ENCODE measurements at places on chromosomes 2 and 18. TPM values are rescaled to one million over a fixed set of nuclear protein-coding genes. Genes with fewer than 3 reads are reported as not detected.

The HRH4 gene
- total RNA-seq, result 1.7 TPM

The PFN4 gene
- total RNA-seq, result 1.5 TPM

DNA sequence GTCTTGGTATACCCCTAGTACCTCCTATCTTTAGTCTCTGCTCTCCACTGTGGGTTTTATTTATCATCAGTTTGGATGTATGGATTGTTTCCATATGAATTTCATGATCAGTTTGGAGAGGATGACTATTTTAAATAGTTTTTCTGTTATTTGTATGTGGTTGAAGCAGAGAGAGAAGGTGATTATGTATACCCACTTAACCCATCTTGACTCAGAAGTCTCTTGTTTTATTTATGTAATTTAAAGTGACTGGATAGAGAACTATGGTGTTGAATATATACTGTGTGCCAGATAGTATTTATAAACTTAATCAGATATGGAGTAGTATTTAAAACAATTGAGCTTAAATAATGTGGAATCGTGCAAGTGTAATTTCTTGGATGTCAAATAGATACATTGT lies 39.9 kb downstream of the SMAD4 start:
- no peak for DNase-seq

The SCN7A gene
- 97.1 TPM for total RNA-seq

DNA sequence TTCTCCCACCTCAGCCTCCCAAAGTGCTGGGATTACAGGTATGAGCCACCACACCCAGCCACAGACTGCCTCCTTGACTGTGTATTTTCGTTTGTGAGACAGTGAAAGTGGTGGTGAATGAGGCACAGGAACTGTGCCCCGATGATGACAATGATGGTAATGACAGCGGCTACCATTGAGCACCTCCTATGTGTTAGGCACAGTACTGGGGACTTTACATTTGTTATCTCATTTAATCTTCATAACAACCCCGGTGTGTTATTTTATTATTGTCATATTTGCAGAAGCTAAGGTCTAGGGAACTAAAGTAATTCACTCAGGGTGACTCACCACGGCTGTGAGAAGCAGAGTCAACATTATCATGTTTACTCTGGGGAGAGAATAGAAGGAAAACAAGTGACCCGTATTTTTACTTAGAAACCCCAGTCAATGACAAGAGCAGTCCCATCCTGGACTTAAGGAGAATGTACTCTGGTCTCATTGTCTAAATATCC lies 77.6 kb upstream of the ALPP start:
- no peak for DNase-seq
